ENCODE measurements at places on chromosomes 4 and X. TPM values are rescaled to one million over a fixed set of nuclear protein-coding genes. Genes with fewer than 3 reads are reported as not detected.

SUPT20HL2 gene
- total RNA-seq, result not detected

TRIM60 gene
- not detected for total RNA-seq

XKRX gene
- total RNA-seq, result 0.44 TPM

ARHGAP6 gene
- 0.07 TPM for total RNA-seq

DNA sequence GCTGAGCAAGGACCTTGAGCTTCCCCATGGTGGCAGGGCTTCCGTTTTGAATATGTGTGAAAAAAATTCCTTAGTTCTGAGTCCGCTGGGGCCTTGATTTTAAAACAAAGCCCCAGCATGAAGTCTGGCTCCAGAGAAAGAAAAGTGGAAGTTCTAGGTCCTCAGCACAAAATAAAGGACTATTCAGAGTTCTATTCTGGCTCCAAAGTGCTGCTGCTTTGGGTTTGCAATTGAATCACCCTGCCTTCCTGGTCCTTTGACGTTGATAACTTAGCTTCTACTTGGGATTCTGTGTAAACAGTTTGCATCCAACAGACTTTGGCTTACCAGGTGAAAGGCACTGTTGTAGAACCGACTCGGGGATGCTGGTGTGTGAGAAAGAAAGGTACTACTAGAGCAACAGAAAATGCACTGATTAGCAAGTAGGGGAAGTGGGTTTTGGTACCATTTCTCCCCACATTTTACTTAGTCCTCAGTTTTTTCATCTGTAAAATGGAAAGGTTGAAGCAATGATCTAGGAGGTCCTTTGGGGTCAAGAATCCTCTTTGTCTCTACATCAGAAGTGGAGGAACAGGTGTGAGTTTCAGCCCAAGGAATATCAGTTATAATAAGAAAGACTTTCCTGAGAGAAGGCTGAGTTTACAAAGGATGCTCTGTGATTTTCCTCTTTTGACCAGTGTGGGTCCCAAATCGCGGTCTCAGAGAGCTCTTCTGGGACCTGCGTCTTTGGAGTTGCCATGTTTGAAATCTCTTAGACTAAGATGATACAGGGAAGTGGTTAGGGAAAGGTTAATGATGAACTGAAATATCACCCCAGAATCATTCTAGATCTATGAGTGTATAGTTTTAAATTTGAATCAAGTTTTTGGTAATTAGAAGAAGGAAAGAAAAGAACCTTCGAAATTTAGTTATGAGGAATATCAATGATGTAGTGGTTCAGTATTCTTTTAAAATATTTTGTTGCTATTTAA, 28.2 kb downstream of the IGFBP7 start:
- DNase-seq, result peak; percentile 48

DNA sequence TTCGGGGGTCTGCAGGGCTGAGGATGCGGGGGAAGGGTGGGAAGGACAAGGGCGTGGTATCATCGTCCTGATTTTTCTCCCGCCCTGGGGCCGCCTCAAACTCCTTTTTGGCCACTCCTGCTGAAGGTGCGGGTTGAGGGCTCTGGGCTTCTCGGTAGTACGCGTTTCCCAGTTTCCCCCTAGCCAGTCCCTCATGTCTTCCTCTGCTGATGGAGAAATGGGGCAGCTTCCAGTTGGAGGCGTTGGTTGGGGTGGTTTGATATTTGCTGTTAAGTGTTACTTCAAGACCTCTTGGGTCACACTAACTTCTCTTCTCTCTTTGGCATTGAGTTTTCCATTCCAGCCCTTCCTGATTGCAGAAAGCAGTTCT, 482 bp downstream of the GSTCD start:
- DNase-seq, result no peak

GRCh38 chr4:99661907-99662306, 4.3 kb upstream of the C4orf54 start:
- no peak for DNase-seq

DNA sequence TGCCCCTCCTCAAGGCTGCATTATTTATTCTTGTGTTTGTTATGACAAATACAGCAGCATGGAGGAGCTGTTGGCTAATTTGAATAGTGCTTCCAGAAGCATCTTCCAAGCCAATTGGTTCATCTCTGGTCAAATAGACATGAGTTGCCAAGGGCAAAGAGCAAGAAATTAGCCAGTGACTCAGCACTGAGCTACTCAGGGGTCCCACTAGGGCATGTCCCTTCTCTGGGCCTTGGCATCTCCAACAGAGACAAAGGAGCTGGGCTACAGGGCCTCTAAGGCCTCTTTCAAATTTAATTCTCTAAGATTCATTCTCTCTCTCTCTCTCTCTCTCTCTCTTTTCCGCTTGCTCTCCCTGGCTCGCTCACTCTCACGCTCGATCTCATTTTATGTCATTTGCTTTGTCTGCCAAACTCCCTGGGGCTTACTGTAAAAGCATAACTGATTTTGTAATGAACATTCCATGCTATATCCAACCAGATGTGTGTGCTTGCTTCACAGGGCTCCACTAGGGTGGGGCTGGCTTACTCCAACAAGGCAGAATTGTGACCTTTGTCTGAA, 86.7 kb upstream of the MAGEA4 start:
- no peak for DNase-seq

DNA sequence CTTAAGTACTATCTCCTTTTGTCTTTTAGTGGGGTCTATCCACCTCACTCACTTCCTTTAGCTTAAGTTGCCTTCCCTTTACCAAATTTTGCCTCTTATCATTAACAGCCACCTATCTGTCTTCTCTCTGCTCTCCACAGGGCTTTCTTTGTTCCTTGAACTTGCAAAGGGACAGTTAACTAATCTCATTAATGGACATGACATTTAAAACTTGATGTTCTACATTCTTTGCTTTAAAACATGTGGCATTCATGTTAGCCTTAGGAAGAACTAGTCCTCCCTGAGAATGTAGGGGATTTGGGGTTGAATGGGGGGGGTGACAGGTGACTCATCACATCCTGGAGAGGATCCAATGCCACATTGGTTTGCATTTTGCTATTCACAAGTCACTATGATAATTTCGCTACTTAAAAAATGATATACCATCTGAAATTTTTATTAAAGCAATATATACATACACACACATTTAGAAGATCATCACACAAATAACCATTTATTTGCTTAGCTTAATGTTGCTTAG, 41.0 kb upstream of the DMD start:
- no peak for DNase-seq

GRCh38 chrX:101478366-101478765, 6.9 kb upstream of the ARMCX4 start:
- no peak for DNase-seq

PPEF2 gene
- not detected for total RNA-seq

Measured in H9 (cell line).